Vagina (tissue), 2 donors: ENCODE measurements at places on chromosomes 11 and 22. TPM values are rescaled to one million over a fixed set of nuclear protein-coding genes. Genes with fewer than 3 reads are reported as not detected.

Gene SMIM35
- not detected for total RNA-seq

Gene MUC2
- not detected for total RNA-seq

Gene SHANK2
- total RNA-seq: 11.0 TPM

Gene LRFN4
- total RNA-seq: 8.1 TPM

- no peak overlapping the region for H3K4me3 ChIP-seq
- no peaks in the 10 kb centered on the region for H3K27me3 ChIP-seq
- no peaks in the 10 kb centered on the region for H3K36me3 ChIP-seq
- DNase-seq: no peak
Observed at GRCh38 chr22:47171441-47172221, 409.2 kb downstream of the TBC1D22A start.

DNA sequence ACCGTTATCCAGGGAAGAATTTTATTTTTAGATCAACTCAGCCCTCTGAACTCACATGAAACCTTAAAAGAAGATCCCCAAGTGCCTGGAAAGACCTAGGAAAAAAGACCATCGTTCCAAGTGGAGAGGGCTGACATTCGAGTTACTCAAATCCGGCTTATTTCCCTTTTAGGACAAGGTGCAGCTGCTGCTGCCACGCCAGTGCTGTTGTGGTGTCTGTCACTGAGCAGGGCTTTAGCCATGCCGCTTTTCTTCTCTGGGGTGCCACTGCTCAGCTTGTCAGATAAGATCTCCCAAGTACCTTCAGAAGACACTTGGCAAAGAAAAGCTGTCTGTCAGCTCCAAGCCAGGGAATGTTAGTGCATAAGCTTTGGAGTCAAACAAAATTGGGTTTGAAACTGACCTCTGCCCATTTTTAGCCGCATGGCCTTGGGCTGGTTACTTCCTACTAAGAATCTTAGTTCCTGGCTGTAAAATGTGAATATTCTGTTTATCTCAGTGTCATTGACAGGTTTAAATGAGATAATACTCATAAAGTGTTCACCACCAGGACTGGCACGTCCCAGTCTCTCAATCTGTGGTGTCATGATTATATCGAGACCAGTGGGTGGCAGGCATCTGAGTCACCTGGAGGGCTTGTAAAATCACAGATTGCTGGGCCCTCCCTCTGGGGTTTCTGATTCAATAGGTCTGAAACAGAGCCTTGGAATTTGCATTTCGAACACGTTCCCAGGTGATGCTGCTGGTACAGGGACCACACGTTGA lies 117.5 kb downstream of the PKNOX2 start:
- H3K27ac ChIP-seq: no peak overlapping the region
- no peaks in the 10 kb centered on the region for H3K36me3 ChIP-seq
- DNase-seq: no peak
- peaks cover 4% of the 10 kb centered on the region for H3K4me1 ChIP-seq

- no peak overlapping the region for H3K4me3 ChIP-seq
- no peak for DNase-seq
- H3K36me3 ChIP-seq: no peaks in the 10 kb centered on the region
- H3K27me3 ChIP-seq: no peaks in the 10 kb centered on the region
Observed at GRCh38 chr11:64090806-64091516, 55.2 kb downstream of the FLRT1 start.

- no peaks in the 10 kb centered on the region for H3K36me3 ChIP-seq
- peaks cover 21% of the 10 kb centered on the region for H3K4me1 ChIP-seq
- peak overlapping the region; percentile 17 for H3K4me3 ChIP-seq
- peaks cover 11% of the 10 kb centered on the region for H3K27me3 ChIP-seq
Observed at GRCh38 chr22:39661842-39662685, 91.5 kb downstream of the CACNA1I start.

- H3K36me3 ChIP-seq: no peaks in the 10 kb centered on the region
- H3K4me1 ChIP-seq: no peaks in the 10 kb centered on the region
- no peaks in the 10 kb centered on the region for H3K27me3 ChIP-seq
- no peak for DNase-seq
- no peak overlapping the region for H3K27ac ChIP-seq
- no peak overlapping the region for H3K4me3 ChIP-seq
Observed at GRCh38 chr11:10005955-10006525, 288.0 kb downstream of the SBF2 start.
